Central memory CD4-positive, alpha-beta T cell (primary cell): ENCODE measurements at places on chromosomes 4 and X.

DNA sequence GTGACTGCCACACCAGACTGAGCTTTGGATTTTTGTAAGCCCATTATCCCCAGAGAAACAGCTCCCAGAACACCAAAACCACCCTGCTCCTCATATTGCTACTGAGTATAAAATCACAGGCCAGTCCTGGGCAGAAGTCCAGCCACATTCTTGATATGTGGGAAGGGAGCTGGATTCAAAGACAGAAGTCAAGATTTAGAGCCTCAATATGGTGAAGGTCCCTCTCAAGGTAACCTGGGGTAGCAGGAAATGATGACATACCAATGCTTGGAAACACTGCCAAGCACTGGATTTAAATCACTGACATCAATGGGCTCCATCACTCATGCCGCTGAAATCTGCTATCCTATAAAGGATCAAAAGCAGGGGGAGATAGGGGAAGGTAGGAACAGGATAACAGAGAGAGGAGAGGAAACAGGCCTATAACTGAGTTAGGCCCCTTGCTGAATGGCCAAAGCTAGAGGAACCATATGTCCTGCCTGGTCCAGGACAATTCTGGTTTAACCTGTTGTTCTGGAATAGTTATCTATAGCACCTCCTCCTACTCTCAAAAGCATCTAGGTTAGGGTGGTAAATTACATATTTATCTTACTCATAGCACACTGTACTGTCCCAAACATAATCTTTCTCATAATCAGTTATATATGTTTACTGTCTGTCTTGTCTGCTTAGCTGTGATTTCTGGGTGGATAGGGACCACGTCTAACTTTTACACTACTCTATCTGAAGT is 83.7 kb upstream of the NHS start:
- DNase-seq: no peak

DNA sequence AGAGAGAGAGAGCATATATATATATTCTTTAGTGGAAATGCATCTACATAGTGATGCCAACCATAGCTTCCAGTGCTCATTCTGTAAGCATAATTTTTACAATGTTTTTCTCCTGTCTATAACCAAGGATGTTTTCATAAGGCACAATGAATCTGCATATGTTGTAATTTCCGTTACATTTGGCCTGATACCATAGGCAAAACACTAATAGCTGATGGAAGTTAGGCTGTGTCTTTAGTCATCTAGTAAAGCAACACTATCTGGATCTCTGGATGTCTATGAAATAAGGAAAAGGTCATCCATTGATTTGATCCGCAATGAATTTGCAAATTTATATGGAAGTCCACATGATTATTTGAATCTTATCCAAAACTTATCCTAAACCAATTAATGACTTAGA is 8.1 kb downstream of the PCDH7 start:
- DNase-seq: no peak

- no peak for DNase-seq
Measured at GRCh38 chrX:108138814-108139702, 47.5 kb downstream of the ATG4A start.

DNA sequence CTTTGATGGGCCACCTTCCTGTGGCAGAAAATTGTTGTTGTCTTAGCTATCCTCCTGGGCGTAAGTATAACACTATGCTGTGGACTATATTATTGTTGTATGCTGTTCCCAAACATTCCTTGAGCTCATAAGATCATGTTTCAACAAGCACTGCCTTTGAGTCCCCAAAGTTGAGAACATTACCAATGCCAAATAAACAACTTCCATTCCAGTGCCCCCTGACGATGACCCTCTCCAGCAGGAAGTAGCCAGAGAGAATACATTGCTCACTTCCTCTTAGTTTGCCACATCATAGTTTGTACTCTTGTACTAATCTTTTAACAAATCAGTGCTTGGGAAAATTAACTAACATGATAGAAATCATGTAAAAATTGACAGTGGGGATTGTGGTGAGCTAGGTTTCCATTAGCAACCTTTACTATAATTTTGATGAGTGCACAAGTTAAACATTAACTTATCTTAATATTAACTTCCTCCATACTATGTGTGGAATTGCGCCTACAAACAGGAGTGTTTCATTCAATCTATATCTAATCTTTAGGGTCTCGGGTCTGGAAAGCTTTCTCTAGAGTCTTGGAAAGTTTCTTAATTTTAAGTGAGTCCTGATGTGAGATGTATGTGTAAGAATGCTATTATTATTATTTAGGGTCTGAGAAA is 20.3 kb upstream of the DHX15 start:
- no peak for DNase-seq

- no peak for DNase-seq
Measured at GRCh38 chr4:7388627-7389026, 46.1 kb downstream of the PSAPL1 start.

GRCh38 chr4:117987464-117987863 is 46.8 kb upstream of the NDST3 start:
- no peak for DNase-seq

- DNase-seq: no peak
Measured at GRCh38 chrX:3445806-3446490, 99.5 kb upstream of the MXRA5 start.

GRCh38 chr4:7467471-7467870 is 32.7 kb upstream of the PSAPL1 start:
- DNase-seq: no peak

DNA sequence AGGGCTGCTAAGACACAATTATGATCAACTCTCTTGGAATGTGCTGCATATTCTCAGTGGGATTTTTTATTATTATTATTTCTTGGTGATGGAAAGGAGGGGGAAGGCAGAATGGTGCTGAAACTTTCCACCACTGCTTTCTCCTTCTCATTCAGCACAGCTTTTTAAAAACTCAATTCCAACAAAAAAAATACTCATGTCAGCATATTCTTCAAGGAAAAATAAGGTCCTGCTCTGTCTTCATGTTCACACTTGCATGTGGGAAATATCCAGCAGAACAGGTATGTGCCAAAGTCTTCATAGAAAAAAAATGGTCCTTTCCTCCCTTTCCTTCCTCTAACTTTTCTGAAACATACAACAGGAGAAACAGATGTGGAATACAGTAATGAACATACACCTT is 144.0 kb upstream of the ADAMTS3 start:
- DNase-seq: no peak

DNA sequence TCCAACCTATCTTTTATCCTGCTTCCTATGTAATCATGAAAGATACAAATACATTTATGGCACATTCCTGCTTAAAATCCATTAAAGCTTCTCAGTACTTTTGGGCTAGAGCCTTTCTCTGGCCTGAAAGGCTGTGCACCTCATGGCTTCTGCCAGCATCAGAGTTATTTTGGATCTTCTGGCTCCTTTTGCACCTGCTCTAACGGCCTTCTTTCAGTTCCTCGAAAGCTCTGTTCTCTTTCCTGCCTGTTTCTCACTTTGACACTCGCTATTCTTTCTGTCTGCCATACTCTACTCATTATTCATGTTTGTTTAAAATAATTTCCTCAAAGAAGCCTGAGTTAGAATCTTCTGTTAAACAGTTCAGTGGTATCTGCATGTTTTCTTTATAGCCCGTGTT is 86.0 kb downstream of the LRP2BP start:
- DNase-seq: no peak

DNA sequence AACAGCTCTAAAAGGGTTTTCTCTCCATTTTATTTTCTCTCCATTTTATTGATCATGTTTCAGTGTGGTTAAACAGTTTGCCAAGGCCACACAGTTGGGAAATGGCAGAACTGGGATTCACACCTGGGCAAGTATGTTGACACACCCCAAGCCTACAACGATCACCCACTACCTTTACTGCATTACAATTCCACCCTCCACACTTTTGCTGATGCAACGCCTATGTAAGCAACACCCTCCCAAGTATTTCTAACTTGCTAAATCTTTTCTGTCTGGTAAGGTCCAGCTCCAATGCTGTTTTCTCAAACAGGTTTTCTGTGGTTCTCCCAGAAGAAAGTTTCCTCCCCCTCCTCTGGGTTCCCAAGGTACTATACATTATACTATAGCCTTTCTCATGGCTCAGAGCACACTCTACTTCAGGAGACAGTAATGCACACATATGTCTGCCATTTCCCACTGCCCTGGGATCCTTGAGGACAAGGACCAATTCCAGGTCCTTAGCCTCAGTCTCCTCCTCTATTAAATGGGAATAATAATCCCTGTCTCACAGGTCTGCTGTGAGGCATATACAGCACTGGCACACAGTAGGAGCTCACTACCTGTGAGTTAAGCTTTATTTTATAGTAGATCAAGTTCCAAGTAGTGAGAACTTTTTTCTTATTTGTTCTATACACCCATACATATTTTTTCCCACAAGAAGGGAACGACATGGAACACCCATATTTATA is 27.9 kb downstream of the IQSEC2 start:
- no peak for DNase-seq

GRCh38 chrX:130025256-130025655 is 42.8 kb downstream of the BCORL1 start:
- no peak for DNase-seq

- no peak for DNase-seq
Measured at GRCh38 chrX:40209951-40210617, 112.3 kb upstream of the BCOR start.

- DNase-seq: peak; percentile 68
Measured at GRCh38 chrX:15816886-15817285, 26.6 kb downstream of the ZRSR2 start.

DNA sequence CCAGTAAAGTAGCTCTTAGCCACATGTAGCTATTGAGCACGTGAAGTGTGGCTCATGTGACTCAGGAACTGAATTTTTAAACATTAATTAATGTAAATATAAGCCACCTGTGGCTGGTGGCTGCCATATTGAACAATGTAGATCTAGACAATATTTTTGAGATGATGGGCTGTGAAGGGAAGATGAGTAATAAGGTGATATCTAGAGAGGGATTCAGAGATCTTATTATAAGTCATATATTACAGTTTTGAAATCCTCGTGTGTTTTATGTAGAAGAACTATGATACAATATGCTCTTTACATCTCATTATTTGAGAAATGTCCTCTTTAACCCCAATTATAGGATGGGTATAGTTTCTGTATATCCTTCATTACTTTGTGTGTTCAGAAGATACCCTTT is 5.6 kb downstream of the GAR1 start:
- no peak for DNase-seq

GRCh38 chrX:129723511-129723910 is 15.3 kb upstream of the XPNPEP2 start:
- no peak for DNase-seq

DNA sequence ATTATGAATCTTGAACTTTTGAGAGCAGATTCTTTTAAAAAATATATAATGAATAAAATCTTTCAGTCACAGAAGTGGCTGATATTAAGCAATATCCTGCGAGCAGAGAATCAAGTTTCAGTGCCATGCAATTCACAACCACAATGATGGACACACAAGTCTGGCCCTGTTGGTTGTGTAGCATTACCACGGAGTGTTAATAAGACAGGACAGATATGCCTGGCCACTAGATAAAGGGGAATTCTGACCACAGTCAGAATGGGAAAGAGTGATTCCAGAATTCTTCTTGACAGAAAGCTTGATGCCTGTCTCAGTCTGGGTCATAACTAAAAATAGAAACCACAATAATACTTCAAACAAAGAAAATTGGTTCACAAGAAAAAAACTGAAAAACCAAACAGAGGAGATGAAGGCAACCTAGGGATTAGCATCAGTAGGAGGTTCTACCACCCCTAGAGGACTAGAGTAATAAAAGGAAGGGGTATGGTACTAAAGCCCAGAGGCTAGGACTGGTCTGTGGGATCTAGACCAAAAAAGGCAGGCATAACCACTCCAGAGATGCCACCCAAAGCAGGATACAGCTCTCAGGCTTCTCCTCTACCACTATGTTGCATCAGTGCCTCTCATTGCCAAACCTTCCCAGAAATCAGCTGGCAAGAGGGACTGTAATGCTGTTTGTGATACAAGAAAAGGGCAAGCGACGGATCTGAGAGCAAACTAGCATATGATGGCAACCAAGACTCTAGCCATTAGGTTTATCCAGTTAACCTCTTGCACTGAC is 59.0 kb downstream of the RNF150 start:
- DNase-seq: no peak

DNA sequence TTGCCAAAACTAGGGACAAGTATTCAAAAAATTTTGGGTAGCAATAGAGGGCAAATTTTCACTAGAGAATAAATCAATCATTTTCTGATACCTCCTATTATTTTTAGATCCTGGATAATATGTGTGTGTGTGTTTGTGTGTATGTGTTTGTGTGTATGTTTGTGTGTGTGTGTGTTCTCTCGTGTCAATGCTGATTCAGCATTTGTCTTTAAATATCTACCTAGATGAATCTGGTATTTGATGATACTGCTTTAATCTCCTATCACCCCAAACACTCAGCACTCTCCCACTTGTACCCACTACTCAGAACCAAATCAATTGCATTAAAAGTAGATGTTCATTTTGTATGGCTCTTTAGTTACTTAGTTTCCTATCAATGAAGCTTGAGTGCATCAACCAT is 101.3 kb upstream of the NPFFR2 start:
- DNase-seq: no peak

- DNase-seq: no peak
Measured at GRCh38 chrX:3589474-3589873, 124.0 kb downstream of the PRKX start.

GRCh38 chr4:159434114-159434870 is 331.4 kb downstream of the RAPGEF2 start:
- no peak for DNase-seq

DNA sequence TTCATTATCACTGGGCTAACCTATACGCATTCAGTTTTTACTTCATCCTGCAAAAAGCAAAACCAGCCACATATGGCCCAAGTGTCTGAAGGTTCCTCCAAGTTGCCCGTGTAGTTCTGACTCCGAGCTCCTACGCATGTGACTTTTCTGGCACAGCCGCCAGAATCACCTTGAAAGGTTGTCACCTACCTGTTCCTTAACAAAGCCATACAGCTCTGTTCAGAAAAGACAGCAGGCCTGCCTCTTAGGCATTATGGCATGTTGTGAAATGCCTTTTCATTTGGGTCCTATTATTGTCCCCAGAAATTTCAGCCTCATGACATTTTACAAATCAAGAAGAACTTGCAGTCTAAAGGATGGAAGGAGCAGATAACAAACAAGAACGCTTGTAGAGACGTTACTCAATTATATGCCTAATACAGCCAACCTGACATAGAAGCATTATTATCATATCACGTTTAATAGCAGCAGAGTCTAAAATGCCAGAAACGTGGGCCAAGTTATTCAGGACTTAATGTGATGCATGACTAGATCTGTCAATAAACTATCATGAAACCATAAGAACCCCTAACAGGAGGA is 118.5 kb downstream of the RBM47 start:
- DNase-seq: no peak

DNA sequence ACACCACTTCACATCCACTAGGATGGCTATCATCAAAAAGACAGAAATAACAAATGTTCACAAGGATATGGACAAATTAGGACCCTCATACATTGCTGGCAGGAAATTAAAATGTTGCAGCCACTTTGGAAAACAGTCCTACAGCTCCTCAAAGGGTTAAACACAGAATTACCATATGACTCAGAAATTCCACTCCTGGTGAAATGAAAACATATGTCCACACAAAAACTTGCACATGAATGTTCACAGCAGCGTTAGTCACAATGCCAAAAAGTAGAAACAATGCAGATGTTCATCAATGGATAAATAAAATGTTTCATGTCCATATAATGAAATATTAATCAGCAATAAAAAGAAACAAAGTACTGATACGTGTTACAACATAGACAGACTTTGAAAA is 15.1 kb downstream of the S100G start:
- DNase-seq: no peak
